ENCODE measurements at places on chromosomes 1 and 21.

DNA sequence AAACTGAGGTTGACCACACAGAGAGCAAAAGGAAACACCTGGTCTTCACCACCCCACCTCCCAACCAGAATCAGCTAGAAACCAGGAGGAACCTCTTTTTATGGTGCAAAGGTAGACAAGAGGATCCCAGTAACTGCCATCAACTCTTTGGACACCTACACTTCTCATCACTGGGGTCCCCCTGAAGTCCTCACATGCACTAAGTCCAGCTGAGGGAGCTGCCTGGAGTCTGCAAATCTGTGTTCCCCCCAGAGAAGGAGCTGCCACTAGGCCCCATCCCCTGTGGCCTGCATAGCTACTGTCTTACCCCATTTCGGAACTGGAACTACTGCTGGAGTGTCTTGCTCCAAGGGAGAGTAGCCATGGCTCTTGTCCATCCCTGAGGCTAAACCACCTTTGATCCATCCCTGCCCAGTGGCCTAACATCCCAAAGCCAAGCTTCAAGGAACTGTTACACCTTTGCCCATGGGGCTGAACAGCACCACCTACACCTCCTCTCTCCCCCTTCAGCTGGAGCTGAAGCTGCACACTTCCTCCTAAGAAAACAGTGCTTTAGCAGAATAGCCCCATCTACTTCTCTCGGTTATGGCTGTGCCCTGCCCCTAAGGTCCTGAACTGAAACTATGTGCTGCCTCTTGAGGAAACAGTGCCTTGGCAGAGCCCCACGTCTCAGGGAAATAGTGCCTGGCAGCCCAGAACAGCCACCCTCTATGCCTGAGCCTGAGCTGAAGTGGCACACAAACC lies 85.4 kb upstream of the CD53 start:
- no peak for DNase-seq

DNA sequence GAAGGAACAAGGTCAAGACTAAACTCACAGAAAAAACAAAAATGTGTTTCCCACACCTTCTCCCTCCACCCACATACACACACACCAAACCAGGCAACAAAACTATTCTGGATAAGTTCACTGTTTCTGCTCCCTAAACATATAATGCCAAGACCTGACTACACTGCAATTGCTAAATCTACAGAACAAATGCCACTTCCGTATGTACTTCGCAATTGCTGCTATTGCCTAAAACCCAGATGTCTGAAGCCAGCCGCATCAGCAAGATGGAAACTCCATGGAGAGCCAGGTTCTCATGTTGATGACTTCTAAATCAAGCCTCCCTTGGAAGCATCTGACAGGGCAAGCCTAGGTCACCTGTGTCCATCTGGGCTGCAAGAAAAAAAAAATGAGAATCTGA lies 8.3 kb upstream of the AIM2 start:
- no peak for DNase-seq

GRCh38 chr21:45466330-45467220 lies 61.6 kb downstream of the COL18A1 start:
- no peak for DNase-seq

DNA sequence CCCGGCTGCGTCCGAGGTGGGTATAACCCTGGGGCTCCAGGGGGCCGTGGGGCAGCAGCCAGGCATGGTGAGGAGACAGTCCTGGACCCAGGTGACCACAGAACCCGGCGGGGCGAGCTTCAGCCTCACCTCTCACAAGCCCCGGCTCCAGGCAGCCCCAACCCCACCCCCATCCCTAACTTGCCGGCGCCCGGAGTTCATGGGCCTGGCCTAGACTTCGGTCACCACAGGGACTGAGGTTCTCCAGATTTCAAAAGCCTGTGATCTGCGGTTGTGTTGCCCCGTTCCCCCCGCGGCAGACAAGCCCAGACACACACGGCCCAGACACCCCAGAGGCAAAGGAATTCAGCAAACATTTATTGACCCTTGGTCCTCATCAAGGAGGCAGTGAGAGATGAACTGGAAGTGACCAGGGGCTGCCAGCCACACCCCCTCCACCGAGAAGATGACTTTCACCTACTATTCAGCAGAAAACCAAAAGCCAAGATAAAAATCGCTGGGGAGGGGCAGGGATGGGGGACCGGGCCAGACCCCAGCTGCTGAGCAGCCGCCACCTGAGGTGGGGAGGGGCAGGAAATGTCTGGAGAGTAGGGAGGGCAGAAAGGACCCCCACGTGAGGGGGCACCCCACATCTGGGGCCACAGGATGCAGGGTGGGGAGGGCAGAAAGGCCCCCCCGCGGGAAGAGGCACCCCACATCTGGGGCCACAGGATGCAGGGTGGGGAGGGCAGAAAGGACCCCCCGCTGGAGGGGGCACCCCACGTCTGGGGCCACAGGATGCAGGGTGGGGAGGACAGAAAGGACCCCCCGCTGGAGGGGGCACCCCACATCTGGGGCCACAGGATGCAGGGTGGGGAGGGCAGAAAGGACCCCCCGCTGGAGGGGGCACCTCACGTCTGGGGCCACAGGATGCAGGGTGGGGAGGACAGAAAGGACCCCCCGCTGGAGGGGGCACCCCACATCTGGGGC lies 3.9 kb downstream of the HES4 start:
- peak; percentile 61 for DNase-seq

DNA sequence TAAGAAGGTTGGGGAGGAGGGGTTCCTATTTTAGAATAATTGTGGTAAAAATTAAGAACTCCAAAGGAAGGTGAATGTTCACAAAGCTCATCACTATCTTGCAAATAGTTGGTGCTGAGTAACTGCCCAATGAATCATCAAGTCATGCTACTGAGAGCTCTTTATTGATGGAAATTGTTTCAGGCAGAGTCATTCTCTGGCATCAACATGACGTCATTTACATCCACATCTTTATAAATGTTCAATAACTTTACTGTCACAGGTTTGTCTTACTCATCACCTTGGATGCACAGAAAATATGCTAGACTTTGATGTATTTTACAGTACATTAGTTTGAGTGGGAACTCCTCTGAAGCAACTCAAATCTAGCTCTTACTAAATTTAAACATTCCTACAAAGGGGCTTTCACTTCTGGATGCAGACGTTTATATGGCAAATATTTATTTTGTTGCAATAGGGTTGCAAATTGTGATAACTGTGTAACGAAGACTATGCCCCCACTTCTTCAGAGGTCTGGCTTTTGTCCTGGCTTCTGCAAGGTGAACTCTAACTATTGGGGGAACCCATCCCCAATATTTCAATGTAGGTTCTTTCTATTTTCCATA lies 273.7 kb upstream of the AJAP1 start:
- DNase-seq = no peak

- no peak for DNase-seq
Measured at GRCh38 chr21:40057331-40057730, 190.1 kb downstream of the PCP4 start.

- no peak for DNase-seq
Measured at GRCh38 chr1:52926864-52927211, 238 bp upstream of the SCP2 start.

DNA sequence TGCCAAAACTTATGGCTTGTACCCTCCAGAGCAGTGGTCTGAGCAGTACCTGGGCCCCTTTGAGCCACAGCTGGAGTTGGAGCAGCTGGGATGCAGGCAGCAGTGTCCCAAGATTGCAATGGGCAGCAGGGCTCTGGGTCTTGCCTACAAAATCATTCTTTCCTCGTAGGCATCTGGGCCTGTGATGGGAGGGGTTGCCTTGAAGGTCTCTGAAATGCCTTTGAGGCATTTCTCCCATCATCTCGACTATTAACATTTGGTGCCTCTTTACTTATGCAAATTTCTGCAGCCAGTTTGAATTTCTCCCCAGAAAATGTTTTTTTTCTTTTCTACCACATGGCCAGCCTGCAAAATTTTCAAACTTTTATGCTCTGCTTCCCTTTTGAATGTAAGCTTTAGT lies 31.0 kb upstream of the TSPAN2 start:
- no peak for DNase-seq

DNA sequence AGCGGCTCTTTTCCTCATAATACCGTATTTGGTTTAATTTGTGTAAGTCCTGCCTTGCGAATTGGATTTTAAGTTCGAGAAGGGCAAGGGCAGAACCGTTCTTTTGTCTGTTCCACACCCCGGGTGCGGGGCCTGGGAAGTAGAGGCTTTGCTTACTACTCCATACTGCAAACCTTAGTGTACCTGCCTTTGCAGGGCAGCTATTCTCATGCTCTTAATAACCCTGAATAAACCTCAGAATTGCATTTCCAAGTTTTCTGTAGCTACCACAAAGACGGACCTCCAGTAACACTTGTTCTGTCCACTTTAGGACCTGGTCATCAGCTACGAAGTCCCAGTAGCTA lies 657 bp upstream of the HNRNPU start:
- no peak for DNase-seq

DNA sequence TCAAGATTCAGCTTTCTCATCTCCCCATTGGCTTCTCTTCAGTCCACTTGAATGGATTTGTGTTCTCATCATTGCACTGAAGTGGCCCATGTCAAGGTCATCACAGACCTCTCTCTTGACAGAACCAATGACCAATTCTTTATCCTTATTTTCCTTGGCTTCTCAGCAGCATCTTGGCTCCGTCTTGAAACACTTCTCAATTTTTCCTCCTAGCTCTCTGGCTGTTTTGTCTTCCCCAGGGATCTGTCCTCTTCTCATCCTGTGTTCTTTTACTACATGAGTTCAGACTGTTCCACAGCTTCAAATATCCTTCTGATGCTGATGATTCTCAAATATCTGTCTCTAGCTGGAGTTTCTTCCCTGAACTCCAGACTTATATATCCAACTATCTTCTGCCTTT lies 78.6 kb downstream of the COLGALT2 start:
- no peak for DNase-seq

- DNase-seq = no peak
Measured at GRCh38 chr1:40684669-40685068, 6.8 kb upstream of the NFYC start.

GRCh38 chr1:94017155-94017829 lies 103.7 kb downstream of the ABCA4 start:
- DNase-seq = no peak

GRCh38 chr1:89739013-89739843 lies 81.6 kb upstream of the LRRC8D start:
- DNase-seq = no peak

DNA sequence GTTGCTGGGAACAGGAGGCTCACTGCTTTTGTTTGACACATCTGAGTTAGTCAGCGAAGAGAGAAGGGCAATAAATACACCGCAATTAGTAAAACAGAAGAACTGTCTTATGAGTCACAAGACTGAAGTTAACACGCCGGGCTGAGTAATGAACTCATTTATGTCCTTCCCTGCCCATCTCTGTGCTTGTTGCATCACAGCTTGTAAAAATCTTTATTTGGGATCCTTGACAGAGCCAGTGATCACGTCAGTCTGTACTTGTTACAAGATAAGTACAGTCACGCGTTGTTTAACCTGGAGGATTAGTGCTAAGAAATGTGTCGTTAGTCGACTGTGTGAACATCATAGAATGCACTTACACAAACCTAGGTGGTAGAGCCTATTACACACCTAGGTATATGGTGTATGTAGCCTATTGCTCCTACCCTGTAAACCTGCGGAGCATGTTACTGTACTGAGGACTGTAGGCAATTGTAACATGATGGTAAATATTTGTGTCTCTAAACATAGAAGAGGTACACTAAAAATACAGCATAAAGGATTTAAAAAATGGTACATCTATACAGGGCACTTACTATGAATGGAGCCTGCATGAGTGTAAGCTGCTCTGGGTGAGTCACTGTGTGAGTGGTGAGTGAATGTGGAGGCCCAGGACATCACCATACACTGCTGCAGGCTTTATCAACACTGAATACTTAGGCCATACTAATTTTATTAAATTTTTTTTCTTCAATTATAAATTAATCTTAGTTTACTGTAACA lies 272.2 kb downstream of the TNR start:
- DNase-seq = no peak

GRCh38 chr1:3242408-3243260 lies 173.6 kb downstream of the PRDM16 start:
- DNase-seq = no peak

GRCh38 chr1:212452323-212453155 lies 19.8 kb downstream of the NENF start:
- DNase-seq = peak; percentile 60

DNA sequence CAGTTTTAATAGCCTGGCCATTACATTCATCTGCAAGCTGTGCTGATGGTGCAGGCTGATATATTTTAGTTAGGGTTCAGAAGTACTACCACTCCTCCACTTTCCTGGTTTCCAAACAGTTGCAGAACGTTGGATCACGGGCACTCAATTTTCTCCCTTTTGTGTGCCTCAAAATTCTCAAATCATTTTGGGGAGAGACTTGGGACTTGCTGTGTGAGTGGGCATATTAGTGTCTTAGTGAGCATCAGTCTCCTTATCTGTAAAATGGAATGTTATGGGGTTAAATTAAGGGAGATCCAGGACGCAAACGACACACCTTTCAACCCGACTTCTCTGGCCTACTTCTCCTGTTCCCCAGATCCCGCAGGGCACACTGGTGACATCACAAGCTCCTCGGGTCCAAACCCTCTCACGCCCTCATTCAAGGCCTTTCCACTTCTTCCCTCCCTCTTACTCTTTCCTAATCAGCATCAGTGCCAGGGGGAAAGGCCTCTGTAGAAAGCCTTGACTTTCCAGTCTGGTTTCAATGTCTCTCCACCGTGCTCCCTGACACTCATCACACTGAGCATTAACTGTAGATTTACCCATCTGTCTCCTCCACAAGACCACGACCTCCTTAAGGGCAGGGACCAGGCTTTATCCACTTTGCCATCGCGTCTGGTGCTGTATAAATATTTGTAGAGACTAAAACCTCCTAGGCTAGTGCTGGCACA lies 1.2 kb downstream of the PIGP start:
- DNase-seq = peak; percentile 91

DNA sequence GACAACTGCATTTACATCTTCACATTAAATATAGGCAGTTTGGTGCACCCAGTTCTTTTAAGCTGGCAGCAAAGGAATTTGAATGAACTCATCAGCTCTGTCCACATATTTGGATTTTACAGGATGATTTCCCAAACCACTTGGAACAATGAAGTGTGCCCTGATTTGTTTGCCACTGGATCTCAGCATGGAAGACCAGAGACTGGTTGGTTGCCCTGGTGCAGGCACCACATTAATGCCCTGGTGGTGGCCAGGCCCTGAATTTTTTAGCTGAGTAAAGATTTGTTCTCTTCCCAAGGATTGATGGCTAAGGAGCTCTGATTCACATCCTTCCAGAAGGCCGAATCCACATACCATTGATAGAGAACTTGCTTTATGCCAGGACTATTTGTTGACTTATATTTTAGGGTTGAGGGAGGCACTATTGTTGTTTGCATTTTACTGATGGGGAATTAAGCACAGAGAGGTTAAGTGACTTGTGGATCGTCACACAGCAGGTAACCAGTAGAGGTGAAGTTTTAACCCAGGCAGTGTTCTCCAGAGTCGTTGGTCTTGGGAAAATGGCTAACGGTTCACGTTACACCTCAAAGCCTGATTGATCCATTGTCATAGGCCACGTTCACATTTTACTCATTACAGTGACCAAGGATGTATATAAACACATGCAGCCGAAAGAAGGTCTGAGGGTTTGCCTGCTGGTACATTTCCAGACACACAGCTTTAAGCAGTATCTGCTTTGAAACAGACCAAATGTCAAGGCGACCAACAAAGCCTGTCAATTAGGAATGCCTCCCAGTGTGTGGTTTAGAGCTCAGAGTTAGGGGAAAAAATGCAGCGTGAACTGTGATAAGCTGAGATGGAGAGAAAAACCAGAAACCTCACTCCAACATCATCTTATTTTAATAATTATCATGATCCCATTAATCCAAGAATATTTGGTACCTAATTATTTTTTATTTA lies 50.7 kb downstream of the KAZN start:
- DNase-seq = no peak
